ENCODE measurements at places on chromosomes 7 and 10. TPM values are rescaled to one million over a fixed set of nuclear protein-coding genes. Genes with fewer than 3 reads are reported as not detected.

Gene PRSS37
- total RNA-seq = not detected

- DNase-seq = no peak
Observed at GRCh38 chr10:132692311-132692710, 93.6 kb downstream of the NKX6-2 start.

- DNase-seq = peak; percentile 28
Observed at GRCh38 chr10:29667191-29667590, 32.4 kb upstream of the SVIL start.

Gene TMEM270
- total RNA-seq = not detected

- no peak for DNase-seq
Observed at GRCh38 chr7:98295467-98296192, 14.1 kb downstream of the BRI3 start.

Gene MYPN
- total RNA-seq = under 0.01 TPM

DNA sequence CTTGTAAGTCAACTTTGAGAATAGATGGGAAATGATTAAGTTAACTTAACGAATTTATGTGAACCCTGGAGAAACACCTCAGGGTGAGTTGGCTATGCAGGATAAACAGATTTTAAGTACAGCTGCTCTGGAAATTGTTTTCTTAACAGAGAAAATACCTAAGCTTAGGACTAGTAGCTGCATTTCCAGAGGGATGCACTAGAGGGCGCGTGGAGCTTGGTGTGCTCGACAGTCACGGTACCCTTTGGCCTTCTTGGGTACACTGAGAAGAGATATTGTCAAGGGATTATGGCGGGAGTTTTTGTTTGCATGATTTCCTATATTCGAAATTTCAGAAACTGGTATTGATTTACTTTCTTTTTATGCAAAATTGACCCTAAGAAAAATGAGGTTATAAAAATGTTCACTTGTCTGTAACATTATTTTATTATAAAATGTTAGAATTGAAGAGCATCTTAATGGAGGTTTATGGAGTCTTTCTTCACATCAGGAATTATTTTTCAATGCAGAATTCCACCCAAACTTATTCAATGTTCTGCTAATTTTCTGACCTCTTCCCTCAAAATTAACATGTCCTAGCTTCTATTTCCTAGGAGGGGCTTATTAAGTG is 58.4 kb upstream of the MYO3A start:
- DNase-seq = peak; percentile 67

DNA sequence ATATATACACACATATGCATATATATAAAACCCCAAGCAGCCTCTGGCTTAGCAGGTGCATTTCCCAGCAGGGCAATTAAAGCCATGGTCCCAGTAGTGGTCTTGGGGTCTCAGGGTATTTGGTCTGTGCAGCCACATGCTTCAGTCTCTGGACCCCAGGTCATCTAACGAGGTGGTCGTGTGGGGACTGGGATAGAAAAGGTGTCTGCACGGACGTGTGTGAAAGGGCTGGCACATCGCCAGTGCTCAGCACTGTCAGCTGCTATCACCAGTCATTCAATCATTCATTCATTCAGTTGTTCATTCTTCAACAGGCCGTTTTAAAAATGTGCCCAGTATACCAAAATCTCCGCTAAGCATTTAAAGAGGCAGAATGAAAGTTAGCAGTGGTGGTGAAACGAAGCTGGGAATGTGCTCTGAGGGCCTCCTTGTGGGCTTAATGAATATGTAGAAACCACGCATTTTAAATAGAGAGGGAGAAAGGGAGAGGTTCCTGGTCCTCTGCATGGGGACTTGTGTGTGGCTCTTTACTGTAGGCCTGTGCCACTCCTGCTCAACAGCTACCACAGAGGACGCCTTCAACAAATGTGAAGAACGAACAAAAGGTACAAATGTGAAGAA is 170.4 kb downstream of the EGFR start:
- DNase-seq = no peak

GRCh38 chr7:119413314-119413805 is 859.6 kb upstream of the KCND2 start:
- DNase-seq = no peak

GRCh38 chr7:81195033-81195432 is 276.2 kb upstream of the SEMA3C start:
- no peak for DNase-seq

DNA sequence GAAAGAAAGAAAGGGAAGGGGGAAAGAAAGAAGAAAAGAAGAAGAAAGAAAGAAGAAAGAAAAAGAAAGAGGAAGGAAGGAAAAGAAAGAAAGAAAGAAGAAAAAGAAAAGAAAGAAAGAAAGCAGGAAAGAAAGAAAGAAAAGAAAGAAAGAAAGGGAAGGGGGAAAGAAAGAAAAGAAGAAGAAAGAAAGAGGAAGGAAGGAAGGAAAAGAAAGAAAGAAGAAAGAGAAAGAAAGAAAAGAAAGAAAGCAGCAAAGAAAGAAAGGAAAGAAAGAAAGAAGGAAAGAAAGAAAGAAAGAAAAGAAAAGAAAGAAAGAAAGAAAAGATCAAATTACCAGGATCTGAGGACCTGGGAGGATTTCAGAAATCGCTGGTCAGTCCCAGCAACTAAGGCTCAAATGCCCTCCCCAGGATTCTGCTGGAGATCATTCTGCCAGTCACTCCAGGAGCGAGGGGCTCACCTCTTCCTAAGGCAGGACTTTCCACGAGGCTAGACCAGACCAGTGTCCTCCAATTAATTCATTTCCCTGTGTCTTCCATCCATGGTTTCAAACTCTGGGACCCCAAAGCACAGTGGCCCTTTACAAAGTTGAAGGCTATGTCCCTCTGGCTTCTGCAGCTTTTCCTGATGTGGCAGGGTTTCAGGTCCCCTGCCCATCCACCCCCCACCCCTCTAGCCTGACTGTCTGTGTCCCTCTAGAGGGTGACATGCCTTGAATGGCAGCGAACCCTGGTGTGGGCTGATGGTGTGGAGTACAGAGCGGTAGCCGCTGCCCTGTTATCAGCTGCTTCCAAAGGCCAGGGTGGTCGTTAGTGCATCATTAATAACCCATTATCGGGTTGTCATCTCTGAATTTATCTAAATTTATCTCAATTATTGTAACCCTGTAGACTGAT is 77.9 kb downstream of the PARP12 start:
- DNase-seq = no peak

Gene PSMA2
- 89.8 TPM for total RNA-seq

GRCh38 chr7:21140622-21141021 is 287.3 kb upstream of the SP4 start:
- DNase-seq = no peak

GRCh38 chr10:2329082-2329481 is 591.8 kb upstream of the ADARB2 start:
- DNase-seq = no peak

GRCh38 chr7:20352573-20353306 is 22.0 kb downstream of the ITGB8 start:
- peak; percentile 55 for DNase-seq

- DNase-seq = no peak
Observed at GRCh38 chr7:106891548-106892410, 26.7 kb downstream of the PIK3CG start.

DNA sequence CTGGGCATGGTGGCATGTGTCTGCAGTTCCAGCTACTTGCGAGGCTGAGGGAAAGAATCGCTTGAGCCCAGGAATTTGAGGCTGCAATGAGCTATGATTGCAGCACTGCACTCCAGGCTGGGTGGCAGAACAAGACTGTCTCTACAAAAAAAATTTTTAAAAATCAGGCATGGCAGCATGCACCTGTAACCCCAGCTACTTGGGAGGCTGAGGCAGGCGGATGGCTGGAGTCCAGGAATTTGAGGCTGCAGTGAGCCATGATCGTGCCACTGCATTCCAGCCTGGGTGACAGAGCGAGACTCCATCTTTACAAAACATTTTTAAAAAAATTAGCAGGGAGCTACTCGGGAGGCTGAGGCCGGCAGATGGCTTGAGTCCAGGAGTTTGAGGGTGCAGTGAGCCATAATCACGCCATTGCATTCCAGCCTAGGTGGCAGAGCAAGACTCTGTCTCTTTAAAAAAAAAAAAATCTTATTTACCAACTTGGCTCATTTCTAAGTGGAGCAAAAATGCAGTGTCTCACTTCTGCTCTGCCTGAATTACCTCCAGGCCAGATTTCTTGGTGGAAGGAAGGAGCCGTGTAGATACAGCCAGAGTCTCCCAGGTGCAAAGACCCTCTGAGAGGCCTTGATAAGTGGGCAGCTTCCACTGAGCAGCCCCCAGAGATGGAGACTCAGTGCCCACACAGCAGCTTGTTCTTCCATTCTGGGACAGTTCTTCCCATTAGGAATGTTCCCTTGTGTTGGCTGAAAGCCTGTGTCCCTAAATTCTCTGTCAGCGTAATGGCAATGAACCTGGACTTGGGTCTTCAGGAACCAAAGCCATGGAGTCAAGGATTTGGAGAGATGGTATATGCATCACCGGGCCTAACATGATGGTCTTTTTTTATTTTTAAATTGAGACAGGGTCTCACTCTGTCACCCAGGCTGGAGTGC is 30.0 kb downstream of the GTF2IRD1 start:
- no peak for DNase-seq

Gene C10orf90
- total RNA-seq = not detected

DNA sequence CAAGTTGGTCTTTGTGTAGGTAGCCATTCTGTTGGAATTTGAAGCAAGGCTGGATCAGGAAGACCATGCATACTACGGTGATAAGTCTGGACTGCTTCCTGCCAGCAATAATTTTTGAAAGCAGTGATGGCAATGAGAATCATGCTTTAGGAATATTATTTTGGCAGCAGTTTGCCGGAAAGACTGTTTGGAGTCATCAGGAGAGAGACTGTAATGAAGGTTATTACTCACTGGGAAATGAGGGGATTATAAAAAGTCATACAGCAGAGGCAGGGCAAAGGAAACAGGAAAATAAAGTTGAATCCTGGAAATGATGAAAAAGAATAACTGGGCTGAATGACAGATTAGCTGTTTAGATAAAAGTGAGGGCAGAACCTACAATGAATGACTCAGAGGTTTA is 1136.8 kb upstream of the AUTS2 start:
- DNase-seq = no peak

Gene NUTM2B
- total RNA-seq = 0.33 TPM

Gene METTL27
- total RNA-seq = 0.70 TPM

All from dermis blood vessel endothelial cell (primary cell).